ENCODE measurements at places on chromosomes 7 and 10.
A peak's percentile ranks its signal among the peaks of the same experiment; 100 is the strongest.

DNA sequence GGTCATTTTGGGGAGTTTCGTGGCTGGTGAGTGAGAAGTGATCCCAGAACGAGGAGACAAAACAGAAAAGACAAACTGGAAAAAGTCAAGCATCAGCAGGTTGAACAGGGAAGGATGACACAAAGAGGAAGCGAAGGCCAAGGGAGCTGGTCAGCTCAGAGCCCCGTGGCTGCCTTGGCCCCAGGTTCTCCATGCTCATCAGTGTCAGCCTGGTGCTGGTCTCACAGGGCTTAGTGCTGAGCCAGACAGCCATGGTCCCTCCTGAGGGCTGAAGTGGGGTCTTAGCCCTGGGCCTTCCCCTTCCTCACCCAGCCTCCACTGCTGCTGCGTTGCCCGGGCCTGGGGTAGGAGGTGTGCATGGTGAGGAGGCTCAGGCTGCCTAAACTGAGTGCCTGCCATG lies 183.6 kb downstream of the PFKFB3 start:
- no peak overlapping the region for H3K4me3 ChIP-seq
- no peaks in the 10 kb centered on the region for H3K36me3 ChIP-seq
- H3K27ac ChIP-seq = no peak overlapping the region

DNA sequence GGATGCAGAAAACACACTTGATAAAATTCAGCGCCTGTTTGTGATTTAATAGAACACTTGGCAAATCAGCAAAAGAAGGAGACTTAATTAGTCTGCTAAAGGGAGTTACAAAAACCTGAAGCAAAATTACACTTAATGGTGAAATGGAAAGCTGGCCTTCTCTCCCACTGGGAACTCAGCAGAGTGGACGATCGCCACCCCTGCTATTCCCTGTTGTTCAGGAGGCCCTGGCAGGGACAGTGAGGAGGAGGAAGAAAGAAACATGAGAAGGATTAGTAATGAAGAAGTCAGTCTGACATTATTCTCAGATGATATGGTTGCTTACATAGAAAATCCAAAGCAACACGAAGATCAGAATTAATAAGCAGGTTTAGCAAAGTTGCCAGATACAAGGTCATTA lies 5.6 kb upstream of the KNDC1 start:
- no peak for DNase-seq
- no peaks in the 10 kb centered on the region for H3K27me3 ChIP-seq
- no peaks in the 10 kb centered on the region for H3K4me1 ChIP-seq
- no peaks in the 10 kb centered on the region for H3K36me3 ChIP-seq
- no peak overlapping the region for H3K27ac ChIP-seq
- H3K4me3 ChIP-seq = no peak overlapping the region

- no peaks in the 10 kb centered on the region for H3K36me3 ChIP-seq
- no peak for DNase-seq
- H3K4me3 ChIP-seq = no peak overlapping the region
Measured at GRCh38 chr10:90148116-90148855, 446.9 kb downstream of the KIF20B start.

DNA sequence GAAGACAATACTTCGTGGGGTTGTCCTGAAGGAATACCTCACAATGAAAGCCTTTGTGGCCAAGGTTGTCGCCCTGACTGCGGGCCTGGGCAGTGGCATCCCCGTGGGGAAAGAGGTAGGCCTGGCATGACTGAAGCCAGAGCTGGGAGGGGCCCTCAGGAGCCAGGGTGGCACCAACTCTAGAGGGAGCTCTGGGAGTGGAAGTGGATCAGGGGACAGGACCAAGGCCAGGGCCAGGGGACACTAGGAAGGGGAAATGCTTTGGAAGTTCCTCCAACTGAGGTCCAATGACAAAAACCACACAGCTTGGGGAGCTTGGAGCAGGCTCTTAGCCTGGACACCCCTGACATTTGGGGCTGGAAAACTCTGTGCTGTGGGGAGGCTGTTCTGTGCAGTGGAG lies 5.8 kb downstream of the CLCN1 start:
- H3K27me3 ChIP-seq = no peaks in the 10 kb centered on the region
- H3K36me3 ChIP-seq = no peaks in the 10 kb centered on the region

GRCh38 chr10:88073682-88074081 lies 210.3 kb downstream of the PTEN start:
- no peaks in the 10 kb centered on the region for H3K36me3 ChIP-seq
- H3K4me1 ChIP-seq = no peaks in the 10 kb centered on the region
- H3K27me3 ChIP-seq = no peaks in the 10 kb centered on the region
- H3K27ac ChIP-seq = no peak overlapping the region
- no peak overlapping the region for H3K4me3 ChIP-seq

DNA sequence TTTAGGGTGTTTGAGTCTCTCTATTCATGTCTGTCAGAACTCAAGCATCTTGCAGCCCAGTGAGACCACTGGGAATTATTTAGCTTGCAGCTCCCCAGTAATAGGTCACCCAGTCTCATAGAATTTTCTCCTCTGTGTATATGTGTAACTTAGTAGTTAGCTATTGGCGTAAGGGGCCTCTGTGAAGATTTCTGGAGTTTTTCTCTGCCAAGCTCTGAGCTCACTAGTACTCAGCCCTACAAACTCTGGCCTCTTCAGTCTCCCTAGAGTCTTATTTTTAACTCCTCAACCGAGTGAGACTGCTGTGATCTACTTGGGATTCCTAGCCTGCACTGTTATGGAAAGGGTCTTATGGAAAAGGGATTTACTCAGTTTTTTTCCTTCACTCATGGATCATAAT lies 90.2 kb downstream of the PPP1R9A start:
- peaks cover 4% of the 10 kb centered on the region for H3K4me1 ChIP-seq
- no peaks in the 10 kb centered on the region for H3K27me3 ChIP-seq
- H3K27ac ChIP-seq = no peak overlapping the region
- DNase-seq = no peak

DNA sequence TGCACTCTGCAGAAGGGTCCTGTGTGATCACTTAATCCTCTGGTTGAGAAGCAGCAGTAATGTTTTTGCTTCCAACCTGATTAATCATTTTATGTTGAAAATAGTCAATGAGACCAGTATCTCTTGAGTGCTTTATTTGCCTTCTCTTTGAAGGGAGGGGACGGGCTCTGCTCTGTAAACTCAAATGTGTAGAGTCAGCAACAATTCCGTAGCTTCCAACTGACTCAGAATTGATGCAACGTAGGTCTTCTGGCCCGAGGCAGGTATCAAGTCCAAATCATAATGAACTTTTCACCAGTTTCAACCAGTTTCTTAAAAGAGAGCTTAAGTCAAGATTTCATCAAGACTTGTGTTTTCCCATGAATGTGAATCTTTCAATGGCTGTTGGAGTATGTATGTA lies 26.3 kb downstream of the GUSB start:
- H3K4me3 ChIP-seq = no peak overlapping the region
- H3K36me3 ChIP-seq = peaks cover 19% of the 10 kb centered on the region
- H3K27me3 ChIP-seq = no peaks in the 10 kb centered on the region

DNA sequence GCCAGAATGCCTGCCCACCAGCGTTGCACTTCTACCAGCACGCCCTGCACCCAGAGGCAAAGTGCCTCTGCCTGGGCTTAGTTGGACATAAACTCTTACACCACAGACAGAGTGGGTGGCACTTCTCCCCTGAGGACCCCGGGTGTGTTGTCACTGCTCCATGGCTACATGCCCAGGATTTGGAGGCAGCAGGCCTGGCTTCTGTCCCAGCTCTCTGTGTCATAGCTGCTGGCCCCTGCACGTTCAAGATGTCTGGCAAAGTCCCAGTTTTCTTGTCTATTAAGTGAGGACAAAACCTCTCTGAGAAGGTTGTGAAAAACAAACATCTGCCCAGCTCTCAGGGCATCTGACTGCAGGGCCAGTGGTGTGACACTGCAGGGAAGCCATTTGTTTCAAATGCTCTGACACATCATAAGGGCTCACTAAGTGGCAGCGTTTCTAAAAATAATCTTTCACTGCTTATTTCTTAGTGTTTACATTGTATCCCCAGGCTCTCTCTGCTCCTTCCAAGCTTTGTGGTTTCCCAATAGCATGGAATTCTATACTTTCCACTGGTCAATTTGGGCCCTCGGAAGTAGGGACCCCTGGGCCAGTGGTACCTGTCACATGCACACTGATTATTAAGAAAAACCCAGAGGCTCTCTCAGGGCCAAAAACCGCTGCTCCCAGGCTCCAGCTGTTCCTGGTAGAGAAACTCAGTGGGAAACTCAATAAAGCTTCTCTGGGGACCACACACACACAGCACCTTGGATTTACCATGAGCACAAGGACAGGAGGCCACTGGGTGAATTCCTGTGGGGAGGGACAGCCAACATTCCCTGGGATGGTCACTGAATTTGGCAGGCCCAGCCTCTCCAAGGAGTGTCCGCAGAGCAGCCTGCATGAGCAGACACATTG lies 86.2 kb upstream of the ANLN start:
- peaks cover 50% of the 10 kb centered on the region for H3K4me1 ChIP-seq
- peak; percentile 90 for DNase-seq
- H3K27me3 ChIP-seq = no peaks in the 10 kb centered on the region
- peaks cover 5% of the 10 kb centered on the region for H3K36me3 ChIP-seq

- no peaks in the 10 kb centered on the region for H3K27me3 ChIP-seq
- H3K4me3 ChIP-seq = no peak overlapping the region
- H3K36me3 ChIP-seq = no peaks in the 10 kb centered on the region
- DNase-seq = no peak
- H3K27ac ChIP-seq = no peak overlapping the region
Measured at GRCh38 chr10:23742368-23742767, 303.5 kb downstream of the OTUD1 start.

DNA sequence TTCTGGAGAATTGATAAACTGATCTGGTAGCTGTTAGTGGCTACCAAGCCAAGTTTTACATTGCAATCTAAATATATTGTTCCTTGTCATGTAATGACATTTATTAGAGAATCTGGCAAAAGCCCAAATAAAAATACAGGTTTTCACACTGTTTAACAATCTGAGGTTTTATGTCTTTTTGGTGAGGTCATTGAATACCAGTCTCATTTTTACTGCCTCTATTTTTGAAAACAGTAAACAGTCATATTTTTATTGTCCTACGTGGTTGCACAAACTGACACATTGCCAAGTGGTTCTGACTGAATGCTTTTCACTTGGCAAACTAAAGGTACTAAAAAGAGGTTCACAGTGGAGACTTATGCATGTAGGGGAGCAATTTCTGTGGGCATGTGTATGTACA lies 157.5 kb downstream of the PRKG1 start:
- peaks cover 30% of the 10 kb centered on the region for H3K4me1 ChIP-seq
- no peaks in the 10 kb centered on the region for H3K36me3 ChIP-seq
- DNase-seq = no peak
- peak overlapping the region; percentile 15 for H3K4me3 ChIP-seq

DNA sequence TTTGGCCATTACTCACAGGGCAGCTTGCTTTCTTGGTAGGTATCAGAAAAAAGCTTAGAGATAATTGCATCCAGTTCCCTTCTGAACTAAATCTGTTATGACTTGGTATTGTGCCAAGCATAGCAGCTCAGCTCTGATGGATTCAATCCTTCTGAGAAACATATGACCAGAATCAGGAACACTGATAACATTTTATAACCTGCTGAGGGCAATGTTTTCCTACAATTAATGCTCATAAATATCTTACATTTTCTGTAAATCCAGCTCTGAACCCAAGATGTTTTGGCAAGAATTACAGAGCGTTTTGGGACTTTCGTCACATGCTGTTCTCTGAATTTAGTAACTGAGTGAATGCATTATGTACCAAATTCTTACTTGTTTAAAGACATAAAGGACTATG lies 167.8 kb downstream of the KIF20B start:
- H3K27ac ChIP-seq = peak overlapping the region; percentile 42
- no peaks in the 10 kb centered on the region for H3K27me3 ChIP-seq
- no peak for DNase-seq

DNA sequence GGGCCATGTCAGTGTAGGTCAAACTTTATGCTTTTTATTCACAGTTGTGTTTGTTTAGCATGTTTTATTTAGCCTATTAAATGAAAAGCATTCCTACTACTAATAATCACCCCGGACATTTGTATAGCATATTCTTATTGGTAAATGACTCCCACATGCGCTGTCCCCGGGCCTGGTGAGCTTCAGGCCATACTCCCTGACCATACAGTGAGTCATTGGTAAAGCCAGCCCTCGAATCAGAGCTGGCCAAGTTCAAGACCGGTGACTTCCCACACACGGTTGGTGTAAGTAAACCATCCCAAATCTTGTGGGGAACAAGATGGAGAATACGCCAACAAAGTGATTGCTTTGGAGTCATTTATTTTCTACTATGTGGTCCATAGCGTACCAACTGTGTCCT lies 238.7 kb upstream of the TCF7L2 start:
- H3K27me3 ChIP-seq = no peaks in the 10 kb centered on the region
- H3K4me1 ChIP-seq = no peaks in the 10 kb centered on the region
- no peak for DNase-seq

DNA sequence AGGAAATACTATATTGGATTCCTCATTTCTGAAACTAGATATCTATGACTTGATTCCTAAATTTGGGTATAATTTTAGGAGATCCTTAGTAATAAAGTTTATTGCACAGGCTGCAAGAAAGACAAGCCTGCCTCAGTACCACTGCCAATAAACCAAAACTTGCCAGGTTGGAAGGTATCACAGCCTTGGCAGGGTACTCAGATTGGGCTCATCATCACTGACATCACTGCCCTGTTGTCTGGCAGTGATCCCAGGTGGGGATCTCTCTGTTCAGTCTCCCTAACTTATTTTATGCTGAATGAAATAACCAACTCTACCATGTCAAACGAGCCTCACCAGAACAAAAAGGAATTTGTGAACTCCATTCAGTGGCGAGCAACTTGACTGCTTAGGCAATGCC lies 18.8 kb downstream of the FIGNL1 start:
- no peak overlapping the region for H3K27ac ChIP-seq
- no peaks in the 10 kb centered on the region for H3K27me3 ChIP-seq

GRCh38 chr7:129906700-129907099 lies 46.1 kb downstream of the UBE2H start:
- DNase-seq = no peak
- peaks cover 7% of the 10 kb centered on the region for H3K36me3 ChIP-seq

- H3K4me3 ChIP-seq = no peak overlapping the region
- no peak overlapping the region for H3K27ac ChIP-seq
- H3K36me3 ChIP-seq = no peaks in the 10 kb centered on the region
- no peak for DNase-seq
- no peaks in the 10 kb centered on the region for H3K4me1 ChIP-seq
Measured at GRCh38 chr7:153398789-153399553, 639.4 kb downstream of the ACTR3B start.

DNA sequence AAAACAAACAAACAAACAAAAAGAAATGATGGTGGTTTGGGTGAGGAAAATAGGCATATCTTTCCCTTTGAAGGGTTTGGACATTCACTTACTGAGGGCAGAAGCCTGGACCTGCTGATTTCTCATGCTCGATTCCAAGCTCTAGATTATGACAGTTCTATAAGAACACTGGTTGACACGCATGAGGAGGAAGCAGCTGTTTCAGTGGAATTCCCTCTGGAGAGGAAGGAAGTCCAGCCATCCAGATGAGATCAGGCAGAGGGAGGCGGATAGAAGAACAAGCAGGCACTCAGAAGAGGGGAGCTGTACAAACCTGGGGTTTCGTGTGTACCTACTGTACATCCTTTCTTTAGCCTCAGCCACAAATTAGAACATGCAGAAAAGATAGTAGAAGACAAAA lies 691.9 kb downstream of the INHBA start:
- H3K36me3 ChIP-seq = no peaks in the 10 kb centered on the region
- no peak for DNase-seq
- no peaks in the 10 kb centered on the region for H3K27me3 ChIP-seq
- H3K27ac ChIP-seq = no peak overlapping the region
- no peaks in the 10 kb centered on the region for H3K4me1 ChIP-seq

- peaks cover 28% of the 10 kb centered on the region for H3K4me1 ChIP-seq
- no peak overlapping the region for H3K27ac ChIP-seq
- H3K4me3 ChIP-seq = no peak overlapping the region
- DNase-seq = no peak
- H3K27me3 ChIP-seq = no peaks in the 10 kb centered on the region
Measured at GRCh38 chr10:25083546-25084111, 67.2 kb downstream of the THNSL1 start.

- no peak overlapping the region for H3K4me3 ChIP-seq
- no peaks in the 10 kb centered on the region for H3K27me3 ChIP-seq
- peaks cover 15% of the 10 kb centered on the region for H3K4me1 ChIP-seq
- DNase-seq = no peak
- no peak overlapping the region for H3K27ac ChIP-seq
Measured at GRCh38 chr7:75922966-75923603, 8.1 kb downstream of the POR start.

Measured in thoracic aorta (tissue), 2 donors.